ENCODE measurements at places on chromosomes 13 and 19.
A peak's percentile ranks its signal among the peaks of the same experiment; 100 is the strongest.

DNA sequence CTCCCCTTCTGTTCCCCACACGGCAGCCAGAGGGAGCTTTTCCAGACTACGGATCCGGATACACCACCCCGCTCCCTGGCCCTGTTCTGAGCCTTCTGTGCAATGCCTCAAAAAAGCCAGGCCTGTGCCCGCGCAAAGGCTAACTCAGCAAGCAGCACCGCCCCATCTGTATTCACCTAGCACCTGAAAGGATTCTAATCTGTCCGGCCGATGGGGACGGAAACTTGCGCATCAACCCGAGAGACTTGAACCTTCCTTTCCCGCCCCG lies 589 bp downstream of the ZBTB45 start:
- DNase-seq = peak; percentile 30

GRCh38 chr13:112725346-112726015 lies 35.6 kb downstream of the ATP11A start:
- DNase-seq = no peak

GRCh38 chr13:96490496-96490989 lies 400.6 kb downstream of the HS6ST3 start:
- DNase-seq = no peak

DNA sequence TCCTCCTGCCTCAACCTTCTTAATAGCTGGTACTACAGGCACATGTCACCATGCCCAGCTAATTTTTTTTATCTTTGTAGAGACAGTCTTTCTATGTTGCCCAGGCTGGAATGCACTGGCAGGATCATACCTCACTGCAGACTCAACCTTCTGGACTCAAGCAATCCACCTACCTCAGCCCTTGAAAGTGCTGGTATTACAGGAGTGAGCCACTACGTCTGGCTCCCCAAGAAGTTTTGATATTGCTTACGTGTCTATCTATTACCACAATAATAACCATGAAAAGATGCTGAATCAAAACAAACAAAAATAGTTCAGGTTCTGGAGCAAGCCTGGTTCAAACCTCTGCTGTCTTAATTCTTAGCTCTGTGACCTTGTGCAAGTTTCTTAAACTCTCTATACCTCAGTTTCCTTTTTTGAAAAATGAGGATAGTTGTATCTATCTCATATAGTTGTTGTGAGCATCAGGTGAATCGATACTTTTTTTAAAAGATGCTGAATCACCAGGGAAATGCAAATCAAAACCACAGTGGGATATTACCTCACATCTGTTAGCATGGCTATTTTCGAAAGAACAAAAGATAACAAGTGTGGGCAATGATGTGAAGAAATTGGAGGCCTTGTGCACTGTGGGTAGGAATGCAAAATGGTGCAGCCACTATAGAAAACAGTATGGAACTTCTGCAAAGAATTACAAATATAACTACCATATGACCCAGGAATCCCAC lies 19.0 kb upstream of the LEUTX start:
- no peak for DNase-seq

DNA sequence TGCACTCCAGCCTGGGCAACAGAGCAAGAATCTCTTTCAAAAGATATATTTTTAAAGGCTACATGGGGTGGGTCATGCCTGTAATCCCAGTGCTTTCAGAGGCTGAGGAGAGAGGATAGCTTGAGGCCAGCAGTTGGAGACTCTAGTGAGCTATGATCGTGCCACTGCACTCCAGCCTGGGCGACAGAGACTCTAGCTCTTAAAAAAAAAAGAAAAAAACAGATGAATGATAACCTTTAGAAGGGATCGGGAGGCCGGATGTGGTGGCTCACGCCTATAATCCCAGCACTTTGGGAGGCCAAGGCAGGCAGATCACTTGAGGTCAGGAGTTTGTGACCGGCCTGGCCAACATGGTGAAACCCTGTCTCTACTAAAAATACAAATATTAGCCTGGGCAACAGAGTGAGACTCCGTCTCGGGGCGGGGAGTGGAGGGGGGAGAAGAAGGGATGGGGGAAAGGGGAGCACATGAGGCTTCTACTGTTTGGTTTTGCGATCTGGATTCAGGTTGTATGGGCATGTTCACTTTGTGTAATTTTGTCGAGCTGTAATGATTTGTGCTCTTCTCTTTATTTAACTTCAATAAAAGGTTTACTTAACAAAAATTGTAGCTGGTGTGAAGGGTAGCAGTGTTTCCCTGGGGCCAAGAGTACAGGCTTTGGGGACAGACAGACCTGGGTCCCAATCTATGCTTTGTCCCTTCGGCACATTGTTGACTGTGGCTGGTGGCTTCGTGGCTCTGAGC lies 1.1 kb upstream of the PSMC4 start:
- no peak for DNase-seq

DNA sequence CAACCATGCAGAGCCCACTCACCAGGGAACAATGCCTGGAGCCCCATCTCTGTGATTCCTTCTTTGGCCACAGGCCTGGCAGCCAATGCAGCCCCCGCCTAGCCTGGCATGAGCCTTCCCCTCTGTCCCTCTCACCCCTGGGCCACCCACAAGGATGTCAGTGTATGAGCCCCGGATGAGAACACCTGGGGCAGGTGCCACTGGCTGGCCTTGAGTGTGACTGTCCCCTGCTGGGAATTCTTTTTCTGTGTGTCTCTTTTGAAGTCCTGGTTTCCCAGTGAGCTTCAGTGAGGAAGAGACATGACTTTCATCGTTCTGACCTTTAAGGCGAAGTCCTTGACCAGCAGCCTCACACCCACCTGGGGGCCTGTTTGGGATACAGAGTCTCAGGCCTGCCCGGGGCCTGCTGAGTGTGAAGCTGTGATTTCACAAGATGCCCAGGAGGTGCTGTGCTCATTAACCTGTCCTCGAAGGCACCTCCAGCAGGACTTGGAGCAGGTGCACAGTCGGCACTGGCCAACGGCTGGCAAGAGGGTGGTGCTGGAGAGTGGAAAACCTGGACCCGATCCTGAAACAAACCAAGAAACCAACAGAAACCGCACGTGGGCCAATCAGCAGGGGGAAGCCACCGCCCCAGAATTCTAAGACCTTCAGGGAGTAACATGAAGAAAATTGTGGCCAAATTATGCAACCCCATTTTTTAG lies 27.4 kb upstream of the SPACA7 start:
- DNase-seq = no peak

DNA sequence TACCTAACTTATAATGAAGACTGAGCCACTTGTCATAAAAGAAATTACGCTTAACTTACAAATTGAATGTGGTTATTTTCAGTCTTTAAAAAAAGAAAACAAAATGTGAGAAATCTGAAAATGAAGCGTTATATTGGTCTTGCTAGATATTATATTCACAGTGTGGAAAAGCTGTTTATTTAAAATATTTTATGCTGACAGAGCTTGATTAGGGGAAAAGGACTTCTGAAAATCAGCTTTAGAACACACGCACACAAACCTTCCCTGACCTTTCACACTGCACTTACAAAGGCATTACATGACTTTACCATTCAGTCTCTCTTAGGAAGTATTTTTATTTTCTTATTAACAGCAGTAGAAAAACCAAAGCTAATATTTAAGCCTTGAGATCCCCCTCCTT lies 461.5 kb downstream of the DIAPH3 start:
- DNase-seq = no peak

DNA sequence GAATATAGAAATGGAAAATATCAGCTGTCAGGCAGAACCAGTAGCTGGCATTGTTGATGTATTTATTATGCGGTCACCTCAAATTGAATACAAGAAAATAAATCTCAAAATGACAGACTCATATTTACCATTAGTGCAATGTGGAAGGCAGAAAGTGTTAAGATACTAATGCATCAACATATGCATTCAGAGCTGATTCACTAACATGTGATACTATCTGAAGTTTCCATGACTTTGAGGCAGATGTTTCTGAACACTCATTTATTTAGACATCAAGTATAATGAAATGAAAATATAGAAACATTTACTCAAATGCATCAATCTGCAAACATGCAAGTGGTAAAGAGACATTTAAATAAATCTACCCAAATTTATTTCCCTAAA lies 474.2 kb upstream of the SLC10A2 start:
- no peak for DNase-seq

DNA sequence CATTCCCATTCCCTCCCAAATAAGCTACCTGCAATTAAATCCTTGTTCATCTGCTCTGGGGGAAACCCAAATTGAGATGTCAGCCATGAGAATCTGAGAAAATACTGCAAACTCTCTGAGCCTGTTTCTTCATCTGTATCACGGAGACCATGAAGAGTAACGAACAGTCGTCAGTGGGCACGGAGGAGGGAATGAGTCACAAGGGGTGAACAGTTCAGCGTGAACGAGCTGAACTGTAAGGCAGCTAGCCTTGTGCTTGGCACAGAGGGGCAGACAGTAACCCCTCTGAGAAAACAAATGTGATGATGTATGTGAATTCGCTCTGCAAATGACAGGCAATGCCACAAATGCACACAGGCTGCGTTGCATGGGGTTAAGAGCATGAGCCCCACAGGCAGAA lies 288.7 kb downstream of the FOXO1 start:
- DNase-seq = no peak

GRCh38 chr19:24054044-24054935 lies 32.7 kb upstream of the ZNF254 start:
- DNase-seq = peak; percentile 18

GRCh38 chr13:44298314-44298713 lies 75.3 kb upstream of the SERP2 start:
- no peak for DNase-seq

- DNase-seq = no peak
These were observed 266.4 kb downstream of the ENOX1 start for GRCh38 chr13:43520351-43520750.

DNA sequence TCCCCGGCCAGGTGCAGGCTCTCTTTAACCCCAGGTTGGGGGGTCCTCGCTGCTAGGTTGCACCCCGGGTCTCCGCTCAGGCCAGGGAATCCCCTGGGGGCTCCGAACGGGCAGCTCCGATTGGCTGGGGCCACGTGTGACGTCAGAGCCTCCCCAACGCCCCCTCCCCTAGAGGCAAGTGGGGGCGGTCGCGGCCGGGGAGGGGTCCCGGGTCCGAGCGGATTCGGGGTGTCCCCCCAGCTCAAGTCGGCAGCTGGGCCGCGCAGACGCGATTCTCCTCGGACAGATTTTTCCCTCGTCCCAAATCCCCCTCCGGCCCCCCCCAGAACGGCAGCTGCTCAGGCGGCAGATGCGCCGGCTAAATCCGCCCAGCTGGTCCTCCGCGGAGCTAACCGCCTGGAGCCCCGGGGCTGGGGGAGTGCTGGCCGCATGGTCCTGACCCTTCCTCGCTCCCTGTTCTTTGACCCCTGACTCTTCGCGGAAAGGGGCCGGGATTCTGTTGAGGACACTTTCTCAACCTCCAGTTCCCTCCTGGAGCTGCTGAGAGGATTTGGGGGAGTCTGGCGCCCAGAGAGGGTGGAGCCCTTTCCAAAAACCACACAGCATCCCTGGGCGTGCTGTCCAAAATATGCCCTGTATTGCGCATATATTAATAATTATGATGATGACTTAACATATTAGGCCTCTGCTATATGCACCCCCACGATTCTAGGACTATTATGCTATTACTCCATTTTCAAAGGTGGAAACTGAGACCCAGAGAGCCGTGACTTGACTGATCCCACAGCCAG lies 25.4 kb upstream of the SEMA6B start:
- DNase-seq = no peak

DNA sequence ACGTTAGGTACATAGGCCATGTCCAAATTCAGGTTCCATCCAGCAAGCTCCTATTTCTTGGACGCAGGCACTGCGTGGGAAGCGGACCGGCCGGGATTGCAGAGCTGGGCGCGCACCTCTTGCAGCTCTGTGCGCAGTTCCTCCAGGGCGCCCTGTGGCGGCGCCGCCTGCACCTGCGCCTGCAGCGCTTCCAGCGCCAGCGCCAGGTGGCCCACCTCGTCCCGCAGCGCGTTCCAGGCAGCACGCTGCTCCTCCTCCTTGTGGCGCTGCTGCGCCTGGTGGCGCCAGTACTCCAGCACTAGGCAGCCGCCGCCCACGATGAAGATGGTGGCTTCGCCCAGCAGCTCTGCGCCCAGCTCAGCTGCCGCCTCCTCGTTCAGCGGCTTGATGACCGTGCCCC lies 31.1 kb downstream of the OPA3 start:
- DNase-seq = no peak

DNA sequence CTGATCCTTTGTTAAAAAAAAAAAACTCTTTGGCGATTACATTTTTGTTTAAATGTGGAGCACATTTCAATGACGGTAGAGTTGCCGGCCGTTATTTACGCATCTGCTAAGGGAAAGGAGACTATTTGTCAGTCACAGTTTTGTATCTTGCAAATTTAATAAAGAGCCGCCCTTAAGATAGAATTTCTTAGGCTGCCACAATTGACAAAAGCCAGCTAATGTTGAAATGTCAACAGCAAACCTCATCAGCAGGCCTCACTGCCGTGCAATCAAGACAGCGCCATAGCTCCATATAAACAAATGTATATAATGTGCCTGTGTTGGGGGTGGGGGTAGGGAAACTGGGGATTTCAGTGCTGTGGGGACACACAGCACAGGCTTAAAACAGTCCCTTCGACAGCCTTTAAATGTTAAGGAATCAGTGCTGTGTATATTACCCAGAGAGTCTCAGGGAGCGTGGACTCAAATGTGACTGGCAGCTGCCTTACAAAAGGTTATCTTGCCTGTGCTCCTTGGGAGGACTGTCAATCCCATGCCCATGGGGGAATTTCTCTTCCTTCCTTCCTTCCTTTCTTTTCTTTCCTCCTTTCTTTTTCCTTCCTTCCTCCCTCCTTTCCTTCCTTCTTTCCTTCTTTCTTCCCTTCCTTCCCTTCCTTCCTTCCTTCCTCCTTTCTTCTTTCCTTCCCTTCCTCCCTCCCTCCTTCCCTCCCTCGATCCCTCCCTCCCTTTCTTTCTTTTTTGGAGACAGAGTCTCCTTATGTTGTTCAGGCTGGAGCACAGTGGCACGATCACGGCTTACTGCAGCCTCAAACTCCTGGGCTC lies 108.0 kb downstream of the URI1 start:
- no peak for DNase-seq

DNA sequence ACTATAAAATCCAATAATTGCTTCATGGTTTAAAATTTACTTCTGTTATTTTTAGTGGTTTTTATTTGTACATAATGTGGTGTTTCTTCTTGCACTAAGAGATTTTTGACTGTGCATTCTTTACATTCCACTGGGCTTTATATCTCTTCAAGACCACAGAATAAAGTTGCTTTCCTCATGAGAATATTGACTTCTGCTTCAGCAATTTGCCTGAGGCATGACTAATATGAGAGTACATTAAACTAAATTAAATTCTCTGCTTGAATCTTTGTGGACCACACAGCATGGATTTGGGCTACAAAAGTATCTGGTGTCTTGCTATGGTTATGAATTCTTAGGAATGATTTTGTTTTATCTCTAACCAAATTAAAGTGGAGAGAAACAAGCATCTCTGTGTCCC lies 1463.4 kb upstream of the PCDH20 start:
- DNase-seq = peak; percentile 61

DNA sequence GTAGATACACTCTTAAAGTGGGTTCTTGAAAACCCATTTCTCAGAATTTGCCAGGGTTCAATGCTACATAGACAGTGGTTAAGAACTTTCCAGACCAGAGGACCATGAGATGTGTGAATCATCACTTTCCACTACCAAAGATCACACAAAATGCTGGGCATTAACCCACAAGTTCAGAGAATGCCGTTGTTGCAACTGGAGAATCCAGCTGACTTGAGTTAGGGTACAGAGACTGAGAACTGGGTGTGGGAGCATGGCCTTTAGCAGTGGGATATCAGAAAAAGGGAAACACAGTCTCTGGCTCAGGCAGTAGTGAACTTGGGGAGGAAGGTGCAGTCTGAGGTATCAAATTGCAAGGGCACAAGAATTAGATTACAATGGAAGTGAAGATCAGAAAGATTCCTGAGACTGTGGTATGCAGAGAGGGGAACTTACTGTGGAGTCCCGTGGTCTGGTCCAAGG lies 51.5 kb upstream of the WDFY2 start:
- DNase-seq = no peak

All from fibroblast of skin of left biceps (primary cell).